ENCODE measurements at places on chromosomes 1 and 21. TPM values are rescaled to one million over a fixed set of nuclear protein-coding genes. Genes with fewer than 3 reads are reported as not detected.
A peak's percentile ranks its signal among the peaks of the same experiment; 100 is the strongest.

DNA sequence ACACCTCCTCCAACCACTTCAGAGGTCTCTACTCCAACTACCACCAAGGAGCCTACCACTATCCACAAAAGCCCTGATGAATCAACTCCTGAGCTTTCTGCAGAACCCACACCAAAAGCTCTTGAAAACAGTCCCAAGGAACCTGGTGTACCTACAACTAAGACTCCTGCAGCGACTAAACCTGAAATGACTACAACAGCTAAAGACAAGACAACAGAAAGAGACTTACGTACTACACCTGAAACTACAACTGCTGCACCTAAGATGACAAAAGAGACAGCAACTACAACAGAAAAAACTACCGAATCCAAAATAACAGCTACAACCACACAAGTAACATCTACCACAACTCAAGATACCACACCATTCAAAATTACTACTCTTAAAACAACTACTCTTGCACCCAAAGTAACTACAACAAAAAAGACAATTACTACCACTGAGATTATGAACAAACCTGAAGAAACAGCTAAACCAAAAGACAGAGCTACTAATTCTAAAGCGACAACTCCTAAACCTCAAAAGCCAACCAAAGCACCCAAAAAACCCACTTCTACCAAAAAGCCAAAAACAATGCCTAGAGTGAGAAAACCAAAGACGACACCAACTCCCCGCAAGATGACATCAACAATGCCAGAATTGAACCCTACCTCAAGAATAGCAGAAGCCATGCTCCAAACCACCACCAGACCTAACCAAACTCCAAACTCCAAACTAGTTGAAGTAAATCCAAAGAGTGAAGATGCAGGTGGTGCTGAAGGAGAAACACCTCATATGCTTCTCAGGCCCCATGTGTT is 66.6 kb downstream of the TPR start:
- DNase-seq = no peak

DNA sequence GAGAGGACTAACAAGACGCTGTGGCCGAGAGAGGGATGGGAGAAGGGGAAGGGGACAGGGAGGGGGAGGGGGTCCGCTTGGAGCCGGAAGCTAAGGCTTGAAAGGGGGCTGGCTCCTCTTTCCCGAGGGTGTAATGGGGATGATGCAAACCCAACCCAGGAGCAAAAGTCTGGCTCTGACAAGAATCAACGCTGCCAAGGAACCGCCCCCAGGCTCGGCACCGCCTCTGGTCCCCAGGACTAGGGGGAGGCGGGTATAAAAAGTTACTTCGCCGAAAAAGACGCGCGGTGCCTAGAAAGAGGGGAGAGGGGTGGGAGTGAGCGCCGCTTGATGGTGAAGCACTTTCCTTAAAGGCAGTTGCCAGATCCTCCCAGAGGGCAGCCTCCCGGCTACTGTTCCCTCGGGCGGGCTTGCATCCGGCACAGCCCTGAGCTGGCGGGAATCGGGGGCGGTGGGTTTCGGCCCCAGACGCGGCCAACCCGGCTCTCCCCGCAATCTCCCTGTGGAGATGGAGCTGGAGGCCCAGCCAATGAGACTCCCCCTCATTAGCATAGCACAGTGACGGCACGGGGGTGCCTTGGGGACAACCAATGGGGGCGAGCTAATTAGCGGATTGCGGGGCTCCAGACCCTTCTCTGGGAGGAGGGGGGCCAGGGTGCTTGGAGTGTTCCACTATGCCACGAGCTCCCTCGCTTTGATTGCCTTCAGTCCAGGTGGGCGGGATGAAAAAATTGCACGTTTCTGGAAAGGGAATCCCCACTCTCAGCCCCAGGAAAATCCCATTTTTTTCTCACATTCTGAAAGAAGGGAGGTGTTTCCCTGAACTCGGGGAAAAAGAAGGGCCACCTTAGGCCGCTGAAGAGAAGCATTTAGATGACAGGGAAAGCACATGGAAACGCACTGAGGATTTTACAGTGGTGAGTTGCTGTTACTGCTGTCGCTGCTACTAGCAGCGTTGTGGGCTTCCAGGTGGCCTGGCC is at the start of gene KCNT2:
KCNT2 (minus strand) TSS at position 51 of the 980 bp plus-strand sequence. CDS start 131 bp downstream, outside the sequence.
- DNase-seq = peak; percentile 21

DNA sequence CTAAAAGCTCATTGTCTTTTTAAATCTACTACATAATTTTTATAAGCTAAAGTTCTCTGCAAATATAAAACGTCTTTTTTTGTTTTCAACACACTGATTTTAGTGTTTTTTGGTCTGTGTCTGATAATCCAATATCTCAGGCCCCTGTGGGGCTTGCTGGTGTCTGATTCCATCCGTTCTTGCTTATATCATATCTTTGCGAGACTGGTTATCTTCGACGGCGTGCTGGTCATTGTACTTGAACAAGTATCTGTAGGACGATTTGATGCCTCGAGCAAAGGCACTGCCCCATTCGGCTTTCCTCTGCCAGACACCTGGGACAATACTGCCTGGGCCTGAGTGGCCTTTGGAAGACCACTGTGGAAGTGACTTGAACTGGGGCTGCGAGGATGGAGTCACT is 18.4 kb upstream of the TTLL10 start:
- no peak for DNase-seq

Gene FCRL3
- not detected for polyA plus RNA-seq

GRCh38 chr1:18072066-18072465 is 35.5 kb upstream of the IGSF21 start:
- DNase-seq = no peak

Gene TFF2
- polyA plus RNA-seq = not detected

- DNase-seq = no peak
Measured at GRCh38 chr1:36183309-36183856, 27.4 kb downstream of the MAP7D1 start.

- DNase-seq = no peak
Measured at GRCh38 chr1:40684669-40685068, 6.8 kb upstream of the NFYC start.

Gene PACC1
- 11.9 TPM for polyA plus RNA-seq

DNA sequence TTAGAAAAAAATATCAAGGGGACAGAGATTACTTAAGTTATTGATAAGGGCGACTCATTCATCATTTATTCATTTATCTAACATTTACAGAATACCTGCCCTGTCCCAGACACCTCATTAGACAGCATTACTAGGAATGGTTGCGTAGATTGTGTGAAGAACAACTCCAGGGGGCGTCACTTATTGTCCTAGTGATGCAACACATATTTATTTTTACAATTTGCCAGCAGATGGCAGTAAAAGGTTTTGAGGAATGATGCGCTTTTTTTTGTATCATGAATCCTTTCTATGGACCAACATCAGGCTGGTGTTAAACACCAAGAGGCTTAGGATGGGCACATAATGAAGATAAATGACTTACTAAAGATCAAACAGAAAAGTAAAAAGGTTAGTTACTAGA is 5.5 kb downstream of the NCAM2 start:
- DNase-seq = peak; percentile 16

Gene DOP1B
- polyA plus RNA-seq = 3.8 TPM

DNA sequence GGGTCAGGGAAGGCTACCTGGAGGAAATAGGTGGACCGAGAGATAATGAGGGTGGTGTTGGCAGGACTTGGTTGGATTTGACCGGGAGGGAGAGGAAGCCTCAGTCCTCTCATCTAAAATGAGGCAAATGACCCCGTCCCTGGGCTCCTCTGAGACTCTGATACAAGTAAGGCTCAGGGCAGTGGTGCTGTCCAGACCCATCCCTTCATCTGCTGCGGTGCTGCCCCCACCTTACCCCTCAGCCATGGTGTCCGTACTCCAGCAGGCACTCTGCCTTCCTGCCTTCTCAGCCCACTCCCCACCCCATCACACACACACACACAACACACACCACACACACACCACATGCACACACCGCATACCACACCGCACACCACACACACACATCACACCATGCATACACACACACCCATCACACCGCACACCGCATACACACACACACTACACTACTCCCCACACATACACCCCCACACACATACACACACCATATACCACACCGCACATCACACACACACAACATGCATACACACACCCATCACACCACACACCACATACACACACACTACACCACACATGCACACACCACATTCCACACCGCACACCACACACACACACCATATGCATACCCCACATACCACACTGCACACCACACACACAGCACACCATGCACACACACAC is 29.4 kb upstream of the SLC26A9 start:
- no peak for DNase-seq

GRCh38 chr1:15051882-15052528 is 101.5 kb upstream of the TMEM51 start:
- no peak for DNase-seq

Gene RAB25
- polyA plus RNA-seq = not detected

- peak; percentile 86 for DNase-seq
Measured at GRCh38 chr1:154419620-154420571, 14.8 kb downstream of the IL6R start.

GRCh38 chr21:37294679-37295078 is 27.5 kb upstream of the VPS26C start:
- no peak for DNase-seq

DNA sequence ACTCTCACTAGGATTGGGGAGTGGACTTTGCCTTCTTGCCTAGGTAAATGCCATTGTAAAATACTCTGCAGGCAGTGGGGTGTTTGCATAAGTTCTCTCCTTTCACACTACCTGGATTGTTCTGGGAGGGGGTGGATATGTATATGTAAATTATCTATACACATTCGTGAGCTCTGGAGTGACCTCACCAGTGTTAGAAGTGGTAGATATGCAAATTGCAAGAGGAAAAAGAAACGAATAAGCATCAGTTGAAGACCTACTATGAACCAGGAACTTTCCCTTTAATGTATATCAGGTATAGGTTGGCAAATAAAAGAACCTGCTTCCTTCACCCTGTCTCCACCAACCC is 1.5 kb upstream of the ARHGEF11 start:
- no peak for DNase-seq

- no peak for DNase-seq
Measured at GRCh38 chr1:43477716-43478115, 24.0 kb upstream of the HYI start.

Gene SLC35E2B
- polyA plus RNA-seq = 13.9 TPM

GRCh38 chr1:15123925-15124324 is 29.6 kb upstream of the TMEM51 start:
- DNase-seq = no peak

GRCh38 chr1:235056937-235057336 is 71.7 kb downstream of the TOMM20 start:
- DNase-seq = peak; percentile 36

DNA sequence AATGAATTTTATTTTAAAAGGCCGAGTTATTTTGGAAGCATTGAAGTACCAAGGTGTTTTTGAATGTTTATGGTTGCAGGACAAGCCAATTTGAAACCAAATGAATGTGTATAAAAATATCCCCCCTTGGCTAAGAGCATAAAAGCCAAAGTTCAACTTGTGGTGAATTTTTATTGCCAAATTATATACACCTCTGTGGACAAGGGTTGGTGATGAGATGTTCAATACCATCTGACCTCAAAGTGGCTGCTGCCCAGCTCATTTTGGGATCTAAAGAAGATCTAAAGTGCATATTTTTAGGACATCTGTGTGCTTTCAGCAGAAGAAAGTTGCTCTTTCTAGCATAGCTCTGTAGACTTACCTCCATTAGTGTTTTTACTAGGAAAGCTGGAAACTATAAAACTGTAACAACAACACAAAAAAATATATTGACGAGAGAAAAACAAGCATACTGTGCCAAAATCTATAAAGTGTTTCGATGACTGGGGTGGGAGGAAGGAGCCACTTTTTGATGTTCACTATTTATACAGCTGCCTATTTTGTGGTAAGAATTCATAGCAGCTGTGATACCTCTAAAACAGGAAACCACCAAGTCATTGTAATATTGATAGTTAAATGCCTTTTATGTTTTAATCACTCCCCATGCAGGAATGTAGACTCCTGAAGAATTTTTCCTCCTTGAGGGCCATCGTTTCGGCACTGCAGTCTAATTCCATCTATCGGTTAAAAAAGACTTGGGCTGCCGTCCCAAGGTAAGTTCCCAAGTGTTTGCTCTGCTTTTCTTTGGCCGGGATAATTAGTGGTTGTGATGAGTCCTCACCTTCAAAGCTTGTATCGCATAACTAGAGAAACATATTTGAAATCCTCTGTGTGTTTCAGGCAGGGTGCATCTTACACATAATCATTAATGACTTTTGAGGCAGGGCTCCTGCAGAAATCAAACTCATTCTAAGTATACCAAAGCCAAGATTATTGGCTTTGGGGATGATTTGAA is 83.2 kb downstream of the RGL1 start:
- DNase-seq = no peak

DNA sequence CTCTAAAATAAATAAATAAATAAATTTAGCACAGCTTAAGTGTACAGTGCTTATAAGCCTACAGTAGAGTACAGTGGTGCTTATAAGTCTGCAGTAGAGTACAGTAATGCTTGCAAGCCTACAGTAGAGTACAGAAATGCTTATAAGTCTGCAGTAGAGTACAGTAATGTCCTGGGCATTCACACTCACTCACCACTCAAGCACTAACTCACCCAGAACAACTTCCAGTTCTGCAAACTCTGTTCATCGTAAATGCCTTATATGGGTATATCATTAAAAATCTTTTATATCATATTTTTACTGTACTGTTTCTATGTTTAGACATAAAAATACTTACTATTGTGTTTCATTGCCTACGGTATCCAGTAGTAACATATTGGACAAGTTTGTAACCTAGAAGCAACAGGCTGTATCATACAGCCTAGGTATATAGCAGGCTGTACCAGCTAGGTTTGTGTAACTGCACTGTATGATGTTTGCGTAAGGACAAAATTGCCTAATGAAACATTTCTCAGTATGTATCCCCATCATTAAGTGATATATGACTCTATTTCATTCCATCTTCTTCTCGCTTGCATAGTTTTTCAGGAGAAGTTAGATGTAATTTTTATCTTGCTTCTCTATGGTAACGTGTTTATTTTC is 14.0 kb upstream of the S100B start:
- DNase-seq = no peak

Gene CD160
- polyA plus RNA-seq = not detected

DNA sequence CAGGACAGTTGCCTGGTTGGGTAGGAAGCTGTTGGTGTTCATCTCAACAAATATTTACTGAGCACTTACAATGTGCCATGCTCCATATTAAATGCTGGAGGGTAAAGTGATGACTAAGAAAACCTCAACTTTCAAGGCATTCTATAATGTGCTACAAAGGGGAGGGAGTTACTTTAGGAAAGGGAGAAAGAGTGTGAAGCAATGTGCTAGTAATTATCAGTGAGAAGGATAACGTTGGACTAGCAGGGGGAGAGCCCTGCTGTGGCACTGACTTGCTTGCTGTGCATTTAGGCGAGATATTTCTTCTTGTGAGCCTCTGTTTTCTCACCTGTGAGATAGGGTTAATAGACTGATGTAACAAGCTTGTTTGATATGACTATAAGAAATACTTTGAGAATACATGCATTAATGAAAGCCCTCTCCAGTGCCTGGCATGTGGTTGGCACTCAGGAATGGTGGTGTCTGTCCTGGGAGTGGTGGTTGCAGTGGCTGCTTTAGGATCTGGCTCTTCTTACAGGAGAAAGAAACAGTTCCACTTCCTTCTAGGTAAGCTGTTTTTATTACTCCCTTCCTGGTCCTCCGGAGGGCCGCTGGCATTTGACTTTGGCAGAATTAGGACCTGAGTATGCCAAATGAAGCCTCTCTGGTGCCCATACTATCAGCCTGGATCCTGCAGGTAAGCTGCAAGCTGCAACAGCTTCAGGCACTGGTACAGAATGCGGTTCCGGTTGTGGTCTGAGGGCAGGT is 111.1 kb upstream of the COA6 start:
- DNase-seq = no peak

GRCh38 chr1:33928251-33928650 is 64.4 kb downstream of the HMGB4 start:
- no peak for DNase-seq

Gene DIO1
- not detected for polyA plus RNA-seq
